ENCODE measurements at places on chromosomes 7 and 10.

- no peak for DNase-seq
Measured at GRCh38 chr10:60728056-60728455, 50.2 kb upstream of the CDK1 start.

DNA sequence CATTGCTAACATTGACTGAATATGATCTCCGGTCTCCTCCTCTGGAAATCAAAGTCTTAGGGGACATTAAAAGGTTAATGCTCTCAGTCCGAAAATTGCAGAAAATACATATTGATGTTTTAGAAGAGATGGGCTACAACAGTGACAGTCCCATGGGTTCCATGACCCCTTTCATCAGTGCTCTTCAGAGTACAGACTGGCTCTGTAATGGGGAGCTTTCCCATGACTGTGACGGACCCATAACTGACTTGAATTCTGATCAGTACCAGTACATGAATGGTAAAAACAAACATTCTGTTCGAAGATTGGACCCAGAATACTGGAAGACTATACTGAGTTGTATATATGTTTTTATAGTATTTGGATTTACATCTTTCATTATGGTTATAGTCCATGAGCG lies 39.2 kb downstream of the SAMD8 start:
- DNase-seq, result no peak

DNA sequence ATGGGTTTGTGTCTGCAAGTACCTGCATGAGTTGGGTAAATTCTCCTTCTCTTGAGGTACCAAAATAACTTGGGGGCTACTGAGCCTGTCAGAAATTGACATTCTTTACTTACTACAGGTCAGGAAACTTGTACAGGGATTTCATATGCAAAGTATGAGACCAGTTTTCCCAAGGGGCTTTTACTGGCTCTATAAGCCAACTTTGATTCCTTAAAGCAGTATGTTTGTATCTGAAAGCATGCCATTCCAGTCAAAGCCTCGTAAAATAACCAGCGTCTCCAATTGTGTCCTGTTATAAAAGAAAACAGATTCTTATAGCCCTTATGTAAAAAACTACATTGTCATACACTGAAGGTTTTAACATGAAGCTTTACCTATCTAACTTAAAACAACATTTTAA lies 90.2 kb downstream of the ZNF467 start:
- no peak for DNase-seq

GRCh38 chr7:131653418-131654248 lies 97.2 kb upstream of the PODXL start:
- DNase-seq, result no peak

- peak; percentile 50 for DNase-seq
Measured at GRCh38 chr10:31927884-31928548, 615 bp downstream of the ARHGAP12 start.

DNA sequence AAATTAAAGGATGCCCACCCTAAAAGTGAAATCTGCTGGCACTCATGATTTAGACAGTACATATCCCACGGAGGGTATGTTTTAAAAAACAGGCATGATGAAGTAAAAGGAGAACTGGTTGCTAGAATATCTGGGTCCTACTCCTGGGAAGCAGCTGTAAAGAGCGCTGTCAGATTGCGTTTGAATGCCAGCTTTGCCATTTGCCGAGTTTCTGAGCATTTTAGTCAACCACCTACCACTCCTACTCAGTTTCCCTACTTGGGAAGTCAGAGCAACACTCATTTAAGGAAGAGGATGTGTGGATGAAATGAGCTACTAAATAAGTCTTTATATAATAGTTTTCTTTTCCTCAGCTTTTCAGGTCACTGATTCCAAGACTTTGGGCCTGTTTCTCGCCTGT lies 1.1 kb upstream of the UMAD1 start:
- DNase-seq, result no peak

DNA sequence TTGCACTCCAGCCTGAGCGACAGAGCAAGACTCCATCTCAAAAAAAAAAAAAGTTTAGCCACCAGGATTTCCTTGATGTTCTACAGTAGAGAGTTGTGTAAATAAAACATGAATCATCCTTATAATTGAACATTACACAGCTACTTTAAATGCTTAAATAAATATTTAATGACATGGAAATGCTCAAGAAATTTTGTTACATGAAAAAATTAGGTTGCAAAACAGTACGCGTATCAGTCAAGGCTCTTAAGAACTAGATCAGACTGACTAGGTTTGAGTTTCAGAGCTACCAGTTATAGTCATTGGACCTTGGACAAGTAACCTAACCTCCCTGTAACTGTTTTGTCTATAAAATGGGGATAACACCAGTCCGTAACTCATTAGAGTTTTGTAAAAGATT lies 38.7 kb upstream of the GSAP start:
- DNase-seq, result no peak

DNA sequence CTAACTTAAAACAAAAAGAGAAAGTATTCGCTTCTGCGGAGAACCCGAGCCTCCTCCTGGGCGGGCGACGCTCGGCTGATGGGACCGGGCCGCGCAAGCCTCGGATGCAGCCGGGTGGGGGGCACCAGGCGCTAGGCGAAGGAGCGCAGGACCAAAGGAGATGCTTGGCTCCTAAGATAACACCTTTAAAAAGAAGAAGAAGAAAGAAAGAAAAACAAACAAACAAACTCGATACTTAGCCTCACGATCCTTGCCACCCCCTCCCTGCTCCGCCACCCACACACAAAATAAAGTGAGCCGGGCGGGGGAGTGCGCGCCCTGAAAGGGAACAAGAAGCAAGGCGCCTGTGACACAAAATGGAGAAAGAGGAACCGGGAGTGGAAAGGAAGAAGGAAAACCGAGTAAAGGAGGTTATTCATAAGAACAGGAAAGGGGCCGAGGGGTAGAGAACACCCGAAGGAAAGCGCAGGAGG lies 34.0 kb upstream of the EBLN1 start:
- DNase-seq, result peak; percentile 78

DNA sequence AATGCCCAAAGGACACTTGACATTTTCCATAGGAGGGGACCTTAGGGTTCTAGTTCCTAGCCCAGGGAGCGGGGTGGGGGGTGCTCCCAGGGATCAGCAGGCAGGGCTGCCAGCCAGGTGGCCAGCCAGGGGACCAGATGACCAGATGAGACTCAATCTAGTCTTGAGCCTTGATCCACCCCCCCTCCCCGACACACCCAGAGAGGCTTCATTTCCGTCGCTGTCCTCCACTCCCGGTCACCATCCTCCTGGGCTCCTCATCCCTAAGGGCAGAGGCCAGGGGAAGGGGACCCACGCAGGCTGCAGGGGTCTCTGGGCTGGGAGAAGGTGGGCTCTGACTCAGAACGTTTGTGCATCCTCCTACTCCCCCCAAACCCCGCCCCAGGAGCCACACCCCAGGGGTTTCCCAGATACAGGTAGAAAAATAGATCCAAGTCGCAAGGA lies 1.0 kb downstream of the STX1A start:
- peak; percentile 45 for DNase-seq

DNA sequence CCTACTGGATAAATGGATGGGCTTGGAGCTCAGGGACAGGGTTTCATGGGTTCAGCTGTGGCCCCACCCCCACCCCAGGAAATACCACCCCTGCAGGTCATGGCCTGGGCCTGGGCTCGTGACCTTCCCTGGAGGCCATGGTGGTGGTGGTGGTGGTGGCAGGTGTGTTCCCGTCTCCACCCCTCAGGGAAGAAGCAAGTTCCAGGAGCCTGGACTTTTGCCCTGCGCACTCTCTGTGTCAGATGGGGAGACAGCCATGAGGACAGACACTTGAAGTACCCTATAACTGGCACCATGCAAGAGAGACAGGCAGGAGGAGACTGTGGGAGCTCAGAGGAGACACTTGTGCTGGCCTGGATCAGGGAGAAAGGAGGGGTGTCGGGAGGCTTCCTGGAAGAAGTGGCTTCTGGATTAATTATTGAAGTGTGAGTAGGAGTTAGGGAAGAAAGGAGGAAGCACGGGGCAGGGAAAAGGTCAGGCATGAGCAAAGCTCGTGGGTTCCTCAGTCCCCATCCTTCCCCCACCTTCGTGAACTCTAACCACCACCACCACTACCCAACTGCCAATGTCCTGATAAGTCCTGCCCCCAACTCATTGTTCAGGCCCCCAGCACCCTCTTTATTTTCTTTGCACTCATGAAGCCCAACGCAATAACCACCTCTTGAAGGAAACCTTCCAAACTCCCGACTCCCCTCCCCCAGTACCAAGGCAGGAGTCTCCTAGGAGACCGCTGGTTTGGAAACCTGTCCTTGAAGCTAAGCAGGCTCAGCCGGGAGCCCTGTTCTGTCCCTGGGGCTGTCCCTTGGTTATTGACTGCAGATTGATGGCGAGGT lies 8.9 kb downstream of the SH2B2 start:
- DNase-seq, result no peak

GRCh38 chr10:68871105-68871711 lies 29.9 kb upstream of the DDX50 start:
- DNase-seq, result no peak

DNA sequence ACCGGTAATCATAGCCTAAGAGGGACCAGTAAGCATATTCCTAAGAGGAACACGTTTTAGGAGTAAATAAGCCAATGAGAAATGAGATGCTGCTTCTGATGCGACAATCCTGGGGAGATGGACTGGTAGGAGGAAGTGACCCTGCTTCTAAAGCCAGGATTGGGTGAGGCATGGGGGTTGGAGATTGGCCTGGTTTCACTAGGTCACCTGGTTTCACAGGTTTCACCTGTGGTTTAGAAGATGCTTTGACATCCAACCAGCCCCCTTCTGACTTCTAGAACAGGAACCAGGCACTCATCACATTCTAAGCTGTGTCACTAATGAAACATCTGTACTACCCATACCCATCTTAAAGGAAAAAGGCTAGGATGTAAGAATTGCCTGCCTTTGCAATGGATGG lies 53.0 kb upstream of the BAMBI start:
- no peak for DNase-seq

GRCh38 chr10:116850058-116850611 lies 836 bp downstream of the ENO4 start:
- DNase-seq, result no peak

DNA sequence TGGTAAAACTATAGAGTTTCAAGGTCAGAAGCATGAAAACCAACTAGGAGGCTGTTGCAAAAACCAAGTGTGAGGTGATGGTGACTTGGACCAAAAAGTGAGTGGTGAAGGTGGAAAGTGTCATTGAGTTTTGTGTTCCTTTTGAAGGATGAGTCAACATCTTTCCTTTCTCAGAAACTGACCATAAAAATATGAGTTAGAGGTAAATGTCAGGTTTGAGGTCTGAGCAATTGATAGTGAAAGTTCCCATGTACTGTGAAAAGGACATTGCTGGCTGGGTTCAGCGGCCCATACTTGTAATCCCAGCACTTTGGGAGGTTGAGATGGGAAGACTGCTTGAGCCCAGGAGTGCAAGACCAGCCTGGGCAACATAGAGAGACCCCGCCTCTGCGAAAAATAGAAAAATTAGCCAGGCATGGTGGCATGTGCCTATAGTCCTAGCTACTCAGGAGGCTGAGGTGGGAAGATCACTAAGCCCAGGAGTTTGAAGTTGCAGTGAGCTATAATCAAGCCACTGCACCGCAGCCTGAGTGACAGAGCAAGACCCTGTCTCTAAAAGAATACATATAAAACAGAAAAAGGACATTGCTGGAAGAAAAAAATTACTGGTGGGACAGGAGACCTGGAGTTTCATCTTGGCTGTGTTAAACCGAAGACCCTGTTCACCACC lies 89.3 kb upstream of the ARID5B start:
- DNase-seq, result no peak

DNA sequence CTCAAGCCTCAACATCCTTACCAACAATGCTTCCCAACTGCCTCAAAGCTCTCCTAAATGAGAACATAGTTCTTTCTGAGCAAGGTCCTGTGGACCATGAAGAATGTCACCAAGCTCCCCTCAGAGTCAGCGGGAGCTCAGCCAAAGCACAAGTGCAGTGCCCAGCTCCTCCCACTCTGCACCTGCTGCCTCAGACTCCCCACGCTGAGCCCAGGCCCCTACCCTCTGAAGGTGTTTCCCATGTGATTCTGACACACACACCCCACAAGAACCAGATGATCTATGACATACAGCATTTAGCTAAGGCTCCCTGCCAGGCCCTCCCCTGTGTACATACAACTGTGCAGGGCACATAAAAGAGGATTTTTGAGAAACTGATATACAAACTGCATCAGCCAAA lies 19.2 kb downstream of the ERCC6 start:
- no peak for DNase-seq

DNA sequence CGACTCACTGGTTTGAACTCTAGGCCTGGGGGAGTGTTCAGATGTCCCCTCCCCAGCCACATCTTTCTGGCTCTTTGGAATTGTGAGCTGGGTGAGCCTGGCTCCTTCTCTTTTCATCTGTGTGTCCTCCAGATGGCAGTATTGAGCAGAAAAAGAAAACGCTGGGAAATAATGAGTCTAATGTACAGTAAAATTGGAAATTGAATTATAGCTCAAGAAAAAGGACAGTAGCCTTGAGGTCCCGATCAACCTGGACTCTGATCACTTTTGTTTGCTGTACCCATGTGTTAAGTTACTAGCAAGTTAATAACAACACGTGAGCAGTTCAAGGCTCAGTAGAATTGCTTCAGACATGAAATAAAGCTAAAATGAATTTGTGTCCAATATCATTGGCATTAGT lies 77.9 kb downstream of the SNX10 start:
- DNase-seq, result peak; percentile 19

- no peak for DNase-seq
Measured at GRCh38 chr7:1727812-1728570, 57.9 kb downstream of the ELFN1 start.

DNA sequence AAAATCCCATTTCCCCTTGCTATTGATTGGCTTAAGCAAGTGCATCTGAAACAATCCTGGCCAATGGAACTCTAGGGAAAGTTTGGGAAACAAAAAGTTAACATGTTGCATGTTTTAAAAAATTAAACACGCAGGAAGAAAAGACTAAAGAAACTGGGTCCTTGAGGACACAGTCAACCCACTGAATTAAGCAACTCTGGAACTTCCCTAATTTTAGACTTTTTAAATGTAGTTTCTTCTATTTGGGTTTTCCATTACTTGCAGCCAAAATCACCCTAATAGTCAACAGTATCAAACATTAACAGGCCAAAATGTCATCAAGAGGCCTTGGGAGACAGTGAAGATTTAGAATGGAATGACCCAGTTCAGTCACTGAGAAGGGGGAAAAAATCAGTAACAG lies 40.6 kb downstream of the OSBPL3 start:
- DNase-seq, result no peak

GRCh38 chr7:85103357-85103756 lies 83.5 kb downstream of the SEMA3D start:
- DNase-seq, result no peak

GRCh38 chr10:132644527-132645246 lies 107.1 kb downstream of the INPP5A start:
- DNase-seq, result no peak

DNA sequence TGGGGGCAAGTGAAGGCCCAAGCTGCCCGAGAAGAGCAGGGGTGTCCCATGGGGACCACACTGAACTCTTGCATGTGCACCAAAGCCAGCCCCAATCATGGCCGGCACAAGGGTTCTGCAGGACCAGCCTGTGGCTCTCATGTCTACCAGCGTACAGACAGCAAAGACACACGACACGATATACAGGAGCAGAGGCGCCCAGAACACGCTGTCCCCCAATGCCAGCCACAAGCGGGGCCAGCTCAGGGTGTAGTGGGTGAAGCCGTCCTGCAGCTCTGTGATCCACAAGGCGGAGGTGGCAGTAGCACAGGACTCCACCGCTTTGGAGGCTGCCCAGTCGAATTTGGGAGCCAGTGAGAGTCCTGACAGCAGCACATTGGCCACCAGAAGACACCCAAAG lies 108.9 kb upstream of the PDSS1 start:
- no peak for DNase-seq

All from activated naive CD4-positive, alpha-beta T cell treated with Interleukin-2 at 50 U/mL for 16 hours (primary cell).